ENCODE measurements at places on chromosomes 2 and 18. TPM values are rescaled to one million over a fixed set of nuclear protein-coding genes. Genes with fewer than 3 reads are reported as not detected.

Gene DHRS9
- 1.6 TPM for total RNA-seq

Gene CCDC142
- 30.4 TPM for total RNA-seq

Gene DES
- not detected for total RNA-seq

Gene SPP2
- total RNA-seq = not detected

Gene ANKRD62
- total RNA-seq = not detected

Gene IL36RN
- not detected for total RNA-seq

GRCh38 chr18:29307231-29307630 is 1130.3 kb upstream of the CDH2 start:
- DNase-seq = no peak

DNA sequence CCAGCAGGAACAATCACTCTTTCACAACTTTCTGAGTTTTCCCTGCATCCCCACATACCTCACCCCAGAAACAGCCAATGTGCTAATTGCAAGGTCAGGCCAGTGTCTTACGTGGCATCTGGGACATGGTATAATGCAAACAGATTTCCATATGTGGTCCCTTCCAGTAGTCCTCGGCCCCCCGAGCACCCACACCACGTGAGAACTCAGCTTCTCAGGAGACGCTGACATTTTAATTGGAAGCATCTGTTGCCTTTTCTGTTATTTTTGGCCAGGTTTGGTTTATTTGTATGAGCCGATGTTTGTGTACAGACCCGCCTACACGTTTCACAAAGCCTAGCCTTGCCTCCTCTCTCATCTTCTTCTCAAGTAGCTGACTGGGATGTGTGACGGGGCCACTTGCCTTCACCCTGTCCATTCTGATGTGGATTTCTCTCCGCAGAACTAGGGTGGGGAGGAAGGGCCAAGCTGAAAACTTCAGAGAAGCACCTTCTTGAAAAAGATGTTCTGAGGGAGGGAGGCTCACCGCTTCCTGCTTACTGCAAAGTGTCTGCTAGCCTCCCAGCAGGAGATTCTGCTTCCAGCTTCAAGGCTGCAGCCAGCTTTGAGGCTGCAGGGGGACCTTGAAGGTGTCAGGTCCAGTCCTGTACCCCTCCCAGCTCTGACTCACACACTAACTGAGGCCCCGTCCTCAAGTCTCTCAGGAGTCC is 109.6 kb upstream of the SLC14A2 start:
- DNase-seq = no peak

DNA sequence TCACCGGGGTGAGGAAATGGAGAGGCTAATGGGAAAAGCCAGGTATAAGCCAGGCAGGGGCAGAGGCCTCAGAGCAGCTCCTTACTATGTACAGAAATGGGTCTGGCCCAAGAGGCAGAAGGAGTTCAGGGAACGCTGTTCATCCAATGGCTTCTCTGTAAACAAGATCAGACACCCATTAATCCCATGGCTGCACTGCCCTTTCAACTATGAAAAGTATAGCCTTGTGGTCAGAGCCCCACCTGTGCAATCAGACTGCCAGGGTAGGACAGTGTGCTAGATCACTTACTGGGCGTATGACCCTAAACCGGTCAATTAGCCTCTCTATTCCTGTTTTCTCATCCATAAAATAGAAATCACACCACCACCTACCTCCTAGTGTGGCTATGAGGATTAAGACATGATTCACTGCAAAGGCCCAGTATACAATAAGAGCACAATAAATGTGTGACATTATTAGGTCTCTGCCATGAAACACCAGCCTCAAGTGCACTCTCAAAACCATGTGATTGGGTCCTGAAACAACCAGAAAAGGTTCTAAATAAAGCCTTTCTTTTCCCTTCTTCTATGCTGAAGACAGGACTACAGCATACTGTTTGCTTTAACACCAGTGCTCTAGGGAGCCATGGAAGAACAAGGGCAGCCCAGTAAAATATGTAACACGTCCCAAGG is 4.4 kb downstream of the ANKRD44 start:
- no peak for DNase-seq

DNA sequence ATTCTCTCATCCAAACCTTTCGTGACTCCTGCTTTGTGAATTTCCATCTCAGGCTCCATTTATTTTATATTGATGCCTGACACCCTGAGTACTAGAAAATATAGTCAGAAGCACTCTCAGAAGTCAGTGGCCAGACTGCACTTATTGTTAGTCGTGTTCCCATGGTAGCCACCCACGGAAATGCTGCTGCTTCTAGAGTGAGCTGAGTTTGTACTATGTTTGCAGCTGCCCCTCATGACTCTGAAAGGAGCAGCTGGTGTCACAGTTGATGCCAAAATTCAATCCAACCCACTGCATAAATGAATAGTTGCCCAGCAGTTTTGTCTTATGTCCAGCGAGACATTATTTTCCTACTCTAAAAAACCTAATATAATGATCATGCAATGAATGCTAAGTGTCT is 265.2 kb upstream of the SPHKAP start:
- no peak for DNase-seq

DNA sequence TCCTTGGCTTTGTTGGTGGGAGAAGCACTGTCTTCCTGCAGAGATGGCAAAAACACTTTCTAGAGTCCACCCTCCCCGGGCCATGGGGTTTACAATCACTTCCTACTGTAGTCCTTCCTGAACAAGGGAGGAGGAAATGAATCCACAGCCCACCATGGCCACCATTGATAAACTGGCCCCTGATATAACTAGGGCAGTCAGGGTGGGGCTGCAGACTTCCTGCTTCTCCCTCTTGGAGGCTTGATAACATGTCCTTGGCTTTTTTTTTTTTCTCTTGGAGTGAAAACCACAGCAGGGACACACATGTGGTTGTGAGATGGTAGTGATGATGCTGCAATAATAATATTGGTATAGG is 437.8 kb downstream of the ZNF521 start:
- no peak for DNase-seq

GRCh38 chr2:67272195-67272594 is 124.9 kb upstream of the ETAA1 start:
- DNase-seq = no peak

GRCh38 chr2:122530814-122531213 is 775.4 kb downstream of the TSN start:
- DNase-seq = no peak

GRCh38 chr2:1937066-1937465 is 192.8 kb upstream of the PXDN start:
- DNase-seq = no peak

GRCh38 chr2:198401644-198402043 is 597.3 kb downstream of the PLCL1 start:
- DNase-seq = no peak

All from activated T-helper 1 cell treated with anti-CD3 and anti-CD28 coated beads, Interleukin-12 subunit alpha, Interleukin-12 subunit beta, Interleukin-2, Interleukin-4 antibody, amounts not matched to agents 30 ng/mL and 10 ng/mL and 1 ng/mL, durations not matched to agents 14 hours and 24 hours and 36 hours (primary cell).